ENCODE measurements at places on chromosomes 11 and 22.

DNA sequence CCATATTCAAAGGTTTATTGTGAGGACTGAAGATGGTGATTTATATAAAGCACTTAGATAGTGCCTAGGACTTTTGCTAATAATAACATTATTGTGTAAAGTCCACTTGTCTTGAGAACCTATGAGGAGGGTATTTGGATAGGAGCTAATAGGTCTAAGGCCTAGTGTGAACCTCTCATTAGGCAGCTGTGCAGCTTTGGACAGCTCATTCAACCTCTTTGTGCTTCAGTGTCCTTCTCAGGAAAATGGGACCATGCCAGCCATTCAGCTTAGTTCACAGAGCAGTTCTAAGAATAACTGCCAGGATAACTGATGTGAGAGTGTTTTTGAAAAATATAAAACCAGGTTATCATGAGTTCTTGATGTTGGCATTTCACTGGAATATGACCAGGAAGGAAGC, 56.2 kb downstream of the NAV2 start:
- no peak for DNase-seq

- no peak for DNase-seq
These were observed 91.2 kb downstream of the DSCAML1 start for GRCh38 chr11:117705866-117706265.

DNA sequence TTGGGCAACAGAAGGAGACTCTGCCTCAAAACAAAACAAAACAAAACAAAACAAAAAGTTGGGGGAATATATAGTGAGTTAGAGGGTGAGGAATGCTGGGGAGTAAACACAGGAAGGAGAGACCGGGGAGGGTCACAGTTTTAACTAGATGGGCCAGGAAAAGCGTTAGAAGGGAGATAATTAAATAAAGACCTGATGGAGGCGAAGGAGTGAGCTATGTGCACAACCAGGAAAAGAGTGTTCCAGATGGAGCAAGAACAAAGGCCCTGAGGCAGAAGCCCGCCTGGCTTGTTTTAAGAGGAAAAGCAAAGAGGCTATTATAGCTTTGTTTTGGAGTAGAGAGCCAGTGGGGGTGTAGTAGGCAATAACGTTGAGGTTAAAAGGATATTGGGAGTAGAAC, 4.8 kb upstream of the PLA2G6 start:
- no peak for DNase-seq

GRCh38 chr11:62501432-62501891, 45.1 kb downstream of the AHNAK start:
- DNase-seq, result no peak

DNA sequence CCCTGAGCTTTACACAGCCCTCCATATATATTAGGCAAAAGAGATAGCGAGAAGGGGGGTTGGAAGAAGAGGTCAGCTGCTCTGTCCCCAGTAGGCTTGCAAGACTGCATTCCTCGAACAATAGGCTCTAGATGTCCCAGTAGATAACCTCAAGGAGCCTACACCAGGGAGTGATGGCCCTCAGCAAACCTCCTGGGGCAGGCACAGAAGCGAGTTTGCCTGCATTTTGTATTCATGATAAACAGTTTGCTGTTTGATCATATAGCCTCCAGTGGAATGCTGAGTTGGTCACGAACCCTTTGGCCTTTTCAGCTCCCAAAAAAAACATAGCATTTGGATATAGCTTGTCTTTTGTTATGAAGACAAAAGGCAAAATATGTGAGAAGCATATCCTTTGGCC, 95.1 kb upstream of the GRAMD1B start:
- no peak for DNase-seq

GRCh38 chr11:688681-689080, 6.3 kb downstream of the DEAF1 start:
- no peak for DNase-seq

DNA sequence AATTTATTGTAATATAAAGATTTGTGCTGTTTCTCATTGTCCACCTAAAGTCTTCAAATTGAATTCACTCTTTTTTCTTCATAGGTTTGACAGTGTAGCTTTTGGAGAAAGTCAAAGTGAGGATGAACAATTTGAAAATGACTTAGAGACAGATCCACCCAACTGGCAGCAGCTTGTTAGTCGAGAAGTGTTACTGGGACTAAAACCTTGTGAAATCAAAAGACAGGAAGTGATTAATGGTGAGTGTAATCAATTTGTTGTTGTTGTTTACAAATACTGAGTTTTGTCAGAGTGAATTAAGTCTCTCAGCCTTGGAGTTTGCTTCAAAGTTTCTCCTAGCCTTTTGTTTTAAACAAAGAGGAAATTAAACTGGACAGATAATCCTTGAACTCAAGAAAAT, 53.6 kb upstream of the GRIK4 start:
- no peak for DNase-seq

DNA sequence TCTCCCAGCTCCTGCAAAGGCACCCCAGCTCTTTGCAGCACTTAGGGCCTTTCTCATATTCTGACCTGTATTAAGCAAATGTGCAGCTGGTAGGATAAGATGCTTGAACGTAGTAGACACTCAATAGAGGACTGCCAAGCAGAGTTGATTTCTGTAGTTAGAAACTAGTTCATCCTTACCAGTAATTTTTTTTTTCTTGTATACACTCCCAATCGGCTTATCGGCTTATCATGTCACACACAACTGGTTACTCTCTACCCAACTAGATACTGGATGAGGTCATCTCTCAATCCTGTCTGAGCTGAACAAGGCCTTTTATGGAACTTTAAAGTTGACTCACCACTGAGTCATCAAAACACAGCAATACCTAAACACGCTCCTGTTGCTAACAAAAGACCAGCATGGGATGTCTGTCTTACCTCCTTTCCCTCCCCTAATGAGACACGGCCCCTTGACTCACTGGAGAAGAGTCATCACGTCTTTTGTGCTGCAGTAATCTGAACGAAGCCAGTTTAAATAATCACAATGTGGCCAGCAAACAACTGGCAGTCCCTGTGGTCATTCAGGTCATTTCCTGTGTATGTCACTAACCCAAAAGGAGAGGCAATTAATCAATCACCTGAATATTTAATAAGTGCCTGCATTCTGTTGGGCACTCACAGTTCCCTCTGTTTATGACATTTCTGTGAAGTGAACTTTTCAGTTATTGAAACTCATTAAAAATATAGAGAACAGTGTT, 7.5 kb upstream of the WEE1 start:
- no peak for DNase-seq

- DNase-seq, result no peak
These were observed 180.5 kb downstream of the C11orf91 start for GRCh38 chr11:33520112-33520511.

DNA sequence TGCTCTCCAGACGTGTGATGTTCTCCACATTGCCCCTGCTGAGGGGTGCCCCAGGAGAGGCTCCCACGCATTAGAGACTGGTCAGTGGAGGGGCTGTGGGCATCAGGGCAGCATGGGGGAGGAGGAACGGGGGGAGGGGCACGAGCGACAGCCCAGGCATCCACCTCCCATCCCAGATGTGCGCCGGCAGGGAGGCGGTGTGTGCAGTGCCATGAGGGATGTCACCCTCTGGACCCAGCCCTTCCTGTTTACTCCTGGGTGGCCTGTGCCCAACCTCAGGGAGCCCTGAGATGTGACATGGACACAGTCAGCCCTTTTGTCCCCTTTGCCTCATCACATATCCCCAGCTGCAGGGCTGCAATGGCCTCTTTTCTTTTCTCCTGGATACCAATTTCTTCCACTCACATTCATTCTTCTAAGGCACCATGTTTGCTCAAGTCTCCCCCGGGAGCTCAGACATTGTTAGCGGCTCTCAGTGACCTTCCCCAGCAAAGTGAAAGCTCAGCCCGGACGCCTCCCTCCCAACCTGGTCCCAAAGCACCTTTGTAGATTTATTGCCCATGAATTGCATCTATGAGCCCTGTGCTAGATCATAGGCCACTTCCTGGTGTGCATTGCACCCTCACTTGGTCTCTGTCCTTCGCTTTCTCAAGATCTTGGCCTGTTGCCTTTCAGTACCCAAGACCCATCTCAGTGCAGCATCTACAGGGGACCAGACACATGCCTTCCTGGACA, 150.6 kb downstream of the CEP164 start:
- no peak for DNase-seq

DNA sequence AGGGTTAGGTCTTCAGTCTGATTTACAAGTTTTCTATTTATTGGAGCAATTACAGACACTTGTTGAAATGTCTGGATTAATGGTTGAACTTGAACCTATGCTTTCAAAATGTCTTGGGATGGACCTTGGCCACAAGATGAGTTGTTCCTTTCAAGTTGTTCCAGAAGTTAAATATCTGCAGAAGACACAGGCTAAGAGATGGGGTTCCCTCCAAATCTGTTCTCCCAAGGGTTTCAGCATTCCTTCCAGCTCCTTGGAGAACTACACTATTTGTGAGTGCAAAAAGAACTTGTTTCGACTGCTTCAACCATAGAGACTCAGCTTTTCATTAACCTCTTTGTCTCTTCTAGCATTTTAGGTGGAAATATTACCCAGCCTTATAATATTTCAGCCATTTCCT, 189.0 kb upstream of the BLID start:
- no peak for DNase-seq

All from effector CD8-positive, alpha-beta T cell (primary cell).